ENCODE measurements at places on chromosomes 6 and 20.
A peak's percentile ranks its signal among the peaks of the same experiment; 100 is the strongest.

DNA sequence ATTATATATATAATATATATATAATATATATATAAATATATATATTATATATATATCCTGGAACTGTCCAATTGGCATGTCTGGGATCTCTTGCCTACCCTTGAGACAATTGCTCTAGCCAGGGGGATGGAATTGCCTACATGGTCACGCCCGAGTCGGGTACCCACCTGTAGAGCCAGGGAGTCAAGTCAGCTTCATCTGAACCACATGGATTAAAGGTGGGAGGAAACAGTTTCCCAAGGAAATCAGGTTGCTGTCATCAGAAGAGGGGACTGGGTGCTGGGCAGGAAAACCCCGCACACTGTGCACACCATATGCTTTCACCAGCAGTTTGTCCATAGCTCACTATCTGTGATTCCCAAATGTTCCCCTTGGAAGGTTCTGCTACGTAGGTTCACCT is 252.5 kb upstream of the NOX3 start:
- no peak for DNase-seq

DNA sequence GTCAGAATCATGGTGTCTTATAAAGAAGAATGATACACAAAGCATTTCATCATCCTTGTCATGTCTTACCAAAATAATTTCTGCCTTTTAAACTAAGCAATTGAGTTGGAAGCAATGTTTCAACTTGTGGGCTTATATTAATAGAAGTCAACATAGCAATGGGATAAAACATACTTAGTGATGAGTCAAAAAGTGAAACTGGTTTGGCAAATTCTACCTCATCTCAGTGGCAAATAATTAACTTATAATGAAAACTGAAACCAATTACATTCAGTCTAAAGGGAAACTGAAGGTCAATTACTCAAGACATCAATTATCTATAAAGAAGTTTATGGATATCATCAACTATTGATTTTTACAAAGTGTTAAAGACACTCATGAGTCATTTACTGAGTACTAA is 463.8 kb downstream of the BMP2 start:
- DNase-seq: no peak

DNA sequence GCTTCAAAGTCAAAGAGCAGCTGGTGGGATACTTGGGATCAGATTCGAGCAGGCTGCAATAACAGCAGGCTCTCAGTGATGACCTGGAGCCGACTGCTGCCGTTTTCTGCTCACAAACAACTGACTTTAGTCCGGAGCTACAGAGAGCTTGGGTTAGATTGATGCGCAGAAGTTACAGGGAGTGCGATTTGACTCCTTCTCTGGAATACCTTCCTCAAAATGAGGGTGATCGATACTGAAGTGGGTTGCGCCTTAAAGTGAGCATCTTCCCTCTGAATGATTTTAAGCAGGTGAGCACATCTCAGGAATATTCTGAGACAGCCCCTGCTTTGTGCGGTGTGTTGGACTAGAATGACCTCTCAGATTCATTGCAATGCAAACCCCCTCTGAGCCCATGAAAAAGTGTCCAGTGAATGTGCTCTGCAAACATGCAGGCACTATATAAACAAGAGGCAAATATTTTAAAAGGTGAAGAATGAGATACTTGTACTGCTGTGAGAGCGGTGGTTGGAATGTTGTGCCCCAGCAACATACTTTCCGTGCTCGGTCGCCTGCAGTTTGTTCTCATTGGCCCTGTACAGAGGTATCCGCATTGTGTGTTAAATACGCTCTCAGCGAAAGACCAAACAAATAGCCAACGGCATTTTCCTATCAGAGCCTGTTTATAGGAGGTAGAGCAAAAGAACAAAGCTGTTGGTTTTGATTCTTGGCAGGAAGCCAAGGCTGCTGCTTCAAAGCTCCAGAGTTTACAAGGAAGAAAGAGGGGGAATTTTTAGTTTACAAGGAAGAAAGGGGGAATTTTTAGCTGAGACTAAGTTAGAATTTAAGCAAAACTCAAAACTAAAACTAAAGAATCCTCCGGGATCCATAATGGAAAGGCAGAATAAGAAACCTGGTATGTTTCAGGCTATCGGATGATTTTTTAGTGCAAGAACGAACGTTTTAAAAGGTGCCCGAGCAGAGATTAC is 67.7 kb downstream of the PHACTR2 start:
- DNase-seq: no peak

GRCh38 chr6:61606500-61606899 is 679.5 kb downstream of the KHDRBS2 start:
- DNase-seq: no peak

DNA sequence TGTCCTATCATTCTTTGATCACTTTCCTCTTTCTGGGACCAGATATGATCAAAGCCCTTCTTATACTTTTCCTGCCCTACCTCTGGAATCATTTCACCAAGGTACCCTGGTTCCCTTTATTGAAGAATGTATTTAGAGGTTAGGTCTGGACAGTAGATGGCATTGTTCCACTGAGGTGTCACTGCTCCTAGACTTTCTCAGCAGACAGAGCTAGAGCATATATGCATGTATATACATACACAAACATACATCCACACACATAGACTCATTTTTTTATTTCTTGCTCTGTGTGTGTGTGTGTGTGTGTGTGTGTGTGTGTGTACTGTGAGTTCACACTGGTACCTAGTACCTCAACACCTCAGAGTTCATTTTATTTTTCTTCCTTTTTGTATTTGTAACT is 40.9 kb downstream of the PTPRA start:
- DNase-seq: peak; percentile 31

GRCh38 chr6:6790891-6791290 is 202.4 kb downstream of the LY86 start:
- DNase-seq: no peak

- no peak for DNase-seq
Measured at GRCh38 chr6:8047541-8048292, 16.5 kb downstream of the BLOC1S5 start.

- DNase-seq: no peak
Measured at GRCh38 chr20:62134735-62135231, 8.4 kb downstream of the PSMA7 start.

- DNase-seq: no peak
Measured at GRCh38 chr20:47757145-47758035, 27.9 kb downstream of the SULF2 start.

GRCh38 chr6:123925842-123926399 is 122.3 kb downstream of the NKAIN2 start:
- no peak for DNase-seq

DNA sequence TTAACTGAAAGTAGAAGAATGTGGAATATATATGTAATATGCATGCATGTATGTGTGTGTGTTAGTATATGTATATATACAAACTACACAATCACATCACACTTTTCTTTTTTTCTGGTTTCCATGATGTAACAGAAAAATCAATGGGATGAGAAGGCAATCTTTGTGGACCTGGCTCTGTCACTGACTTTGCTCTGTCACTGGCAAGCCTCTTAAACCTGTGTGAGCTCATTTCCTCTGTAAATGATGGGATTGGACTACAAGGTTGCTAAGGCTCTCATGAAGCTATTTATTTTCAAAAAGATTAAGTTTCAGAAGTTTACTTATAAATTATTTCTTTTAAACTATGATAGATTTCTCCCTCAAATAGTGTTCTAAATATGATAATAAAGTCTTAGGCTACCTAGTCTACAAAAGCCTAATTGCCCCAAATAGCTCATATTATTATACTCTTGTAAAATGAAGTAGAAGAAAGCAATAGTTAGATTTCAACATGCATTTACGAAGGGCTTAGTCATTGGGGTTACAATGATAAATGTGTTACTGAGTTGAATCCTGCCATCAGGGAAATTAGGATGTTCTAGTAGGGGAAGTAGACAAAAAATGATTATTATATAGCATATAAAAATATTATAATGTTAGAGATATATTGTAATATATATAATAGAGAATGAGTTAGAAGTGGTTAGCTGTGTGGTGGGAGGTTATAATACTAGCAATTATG is 129.3 kb downstream of the AFG1L start:
- DNase-seq: no peak

GRCh38 chr6:152118678-152119077 is 311.2 kb downstream of the ESR1 start:
- DNase-seq: no peak

GRCh38 chr6:29676981-29677601 is 3.9 kb downstream of the ZFP57 start:
- DNase-seq: no peak

GRCh38 chr6:50899306-50899870 is 80.7 kb downstream of the TFAP2B start:
- no peak for DNase-seq

DNA sequence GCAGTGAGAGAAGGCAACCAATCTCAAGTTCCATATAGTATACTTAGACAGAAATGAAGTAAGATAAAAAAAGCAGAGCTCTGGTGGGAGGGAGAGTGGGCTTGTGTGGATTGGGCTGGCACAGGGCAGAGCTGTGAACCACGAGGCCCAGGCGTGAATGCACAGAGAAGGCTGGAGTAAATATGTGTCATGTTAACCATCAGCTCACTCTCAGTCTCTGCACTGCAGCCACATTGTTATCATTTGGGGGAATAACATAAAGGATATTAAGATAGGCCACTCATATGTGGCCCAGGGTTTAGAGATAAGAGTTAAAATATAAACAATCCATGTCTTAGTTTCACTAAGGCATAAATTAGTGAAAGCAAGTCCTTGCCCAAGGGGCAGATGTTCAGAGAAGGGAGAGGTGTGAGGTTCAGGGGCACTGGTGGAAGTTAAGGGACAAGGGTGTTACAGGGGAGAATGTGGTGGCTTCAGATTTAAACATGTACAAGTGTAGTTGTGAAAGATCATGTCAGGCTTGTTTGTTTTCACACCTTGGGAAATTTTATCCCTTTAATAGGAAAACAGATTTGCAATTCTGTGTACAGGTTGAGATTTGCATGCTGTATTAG is 14.4 kb downstream of the GMPR start:
- no peak for DNase-seq

GRCh38 chr20:48012401-48012974 is 227.2 kb upstream of the SULF2 start:
- no peak for DNase-seq

DNA sequence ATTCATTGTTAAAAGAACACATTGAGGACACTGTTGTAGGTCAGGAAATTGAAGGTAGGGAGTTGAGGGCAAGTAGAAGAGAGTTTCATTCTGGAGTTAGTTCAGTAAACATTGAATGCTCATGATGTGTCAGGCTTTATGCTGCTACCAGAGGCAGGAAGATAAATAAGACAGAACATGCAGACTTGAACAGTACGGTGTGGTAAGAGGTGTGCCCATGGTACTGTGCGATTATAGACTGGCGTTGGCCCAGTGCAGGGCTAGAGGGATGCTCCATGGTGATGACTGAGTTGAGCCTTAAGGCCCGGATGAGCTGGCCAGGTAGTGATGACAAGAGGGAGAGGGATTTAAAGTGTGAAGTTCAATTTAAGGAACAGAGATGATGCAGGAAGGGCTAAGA is 50.8 kb downstream of the CARMIL1 start:
- no peak for DNase-seq

GRCh38 chr20:58888521-58889333 is 36.2 kb downstream of the GNAS start:
- DNase-seq: peak; percentile 62

DNA sequence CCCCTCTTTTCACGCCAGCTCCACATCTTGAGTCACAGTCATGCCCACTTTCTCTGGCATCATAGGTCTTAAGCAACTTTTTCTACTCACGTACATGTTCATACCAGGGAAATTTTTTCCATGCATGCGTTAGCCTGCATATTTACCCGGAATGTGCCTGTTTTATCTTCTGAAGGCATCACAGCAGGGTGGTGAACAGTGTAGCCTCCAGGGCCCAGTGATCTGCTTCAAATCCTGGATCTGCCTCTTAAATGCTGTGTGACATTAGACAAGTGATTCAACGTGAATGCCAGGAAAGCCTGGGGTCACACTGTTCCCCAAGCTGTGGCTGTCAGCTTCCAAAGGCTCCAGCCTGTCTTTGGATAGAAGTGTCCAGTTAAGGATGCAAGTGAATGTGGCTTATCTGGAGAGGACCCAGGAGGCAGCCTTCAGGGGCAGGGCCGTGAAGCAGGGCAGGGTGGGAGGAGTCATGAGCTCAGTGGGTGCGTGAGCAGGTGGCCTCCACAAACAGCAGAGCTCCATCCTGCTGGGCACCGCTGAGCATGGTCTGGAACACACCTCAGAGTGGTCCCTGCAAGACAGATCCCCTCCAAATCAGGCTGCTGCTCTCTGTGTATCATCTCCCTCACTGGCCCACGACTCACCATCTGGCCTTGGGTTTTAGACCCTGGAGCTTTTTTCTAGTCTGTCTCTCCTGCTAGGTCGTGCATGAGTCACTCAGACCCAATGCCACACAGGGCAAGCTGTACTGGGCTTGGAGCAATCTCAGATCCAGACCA is 30.4 kb upstream of the CD93 start:
- DNase-seq: no peak

- no peak for DNase-seq
Measured at GRCh38 chr6:133697666-133698065, 191.2 kb upstream of the TCF21 start.
